ENCODE measurements at places on chromosomes 7 and 10. TPM values are rescaled to one million over a fixed set of nuclear protein-coding genes. Genes with fewer than 3 reads are reported as not detected.

Gene ASIC3
- total RNA-seq = 5.0 TPM

GRCh38 chr7:144057954-144058353, 9.2 kb downstream of the OR2A5 start:
- DNase-seq = no peak
- no peaks in the 10 kb centered on the region for H3K4me1 ChIP-seq
- H3K4me3 ChIP-seq = no peak overlapping the region
- H3K36me3 ChIP-seq = no peaks in the 10 kb centered on the region
- no peaks in the 10 kb centered on the region for H3K27me3 ChIP-seq

- H3K4me3 ChIP-seq = no peak overlapping the region
- no peak for DNase-seq
- H3K27ac ChIP-seq = peak overlapping the region; percentile 98
- peaks cover 48% of the 10 kb centered on the region for H3K4me1 ChIP-seq
These were observed 3.0 kb upstream of the WASL start for GRCh38 chr7:123751821-123752220.

DNA sequence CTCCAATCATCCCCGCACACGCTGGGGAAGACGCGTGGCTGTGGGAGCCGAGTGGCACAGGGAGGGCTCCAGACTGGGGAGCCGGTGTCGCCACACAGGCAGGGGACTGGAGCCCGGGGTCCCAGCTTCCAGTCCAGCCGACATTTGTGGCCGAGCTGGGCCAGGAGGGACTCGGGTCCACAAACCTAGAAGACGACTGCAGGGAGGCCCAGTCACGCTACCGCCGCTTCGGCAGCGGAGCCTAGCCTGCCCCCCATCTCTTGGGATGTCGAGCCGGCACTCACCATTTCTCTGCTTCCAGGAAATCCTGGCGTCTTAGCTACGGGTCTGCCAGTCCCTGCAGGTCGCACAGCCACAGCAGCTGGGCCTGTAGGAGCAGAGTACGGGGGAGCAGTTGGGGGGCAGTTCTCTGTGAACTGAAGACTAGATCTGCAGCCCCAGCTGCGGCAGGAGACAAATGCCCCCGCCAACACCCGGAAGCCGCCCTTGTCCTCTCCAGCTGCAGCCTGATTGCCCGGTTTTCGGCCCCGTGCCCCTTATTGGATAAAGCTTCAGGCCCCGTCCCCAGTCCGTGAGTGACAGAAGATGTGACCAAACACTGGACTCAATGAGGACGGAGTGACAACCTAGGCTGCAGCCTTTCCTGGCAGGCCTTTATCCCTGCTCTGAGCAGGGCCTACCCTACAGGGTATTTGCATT, 270.7 kb downstream of the ZNF33B start:
- peak overlapping the region; percentile 62 for H3K4me3 ChIP-seq
- H3K36me3 ChIP-seq = no peaks in the 10 kb centered on the region
- peak; percentile 78 for DNase-seq
- H3K4me1 ChIP-seq = no peaks in the 10 kb centered on the region
- no peaks in the 10 kb centered on the region for H3K27me3 ChIP-seq
- no peak overlapping the region for H3K27ac ChIP-seq

- DNase-seq = no peak
- H3K36me3 ChIP-seq = no peaks in the 10 kb centered on the region
- no peaks in the 10 kb centered on the region for H3K27me3 ChIP-seq
These were observed 83.9 kb downstream of the PIP4K2A start for GRCh38 chr10:22630234-22631174.

GRCh38 chr7:140671966-140672365, 779 bp upstream of the ADCK2 start:
- peak overlapping the region; percentile 95 for H3K4me3 ChIP-seq
- peaks cover 47% of the 10 kb centered on the region for H3K4me1 ChIP-seq
- H3K36me3 ChIP-seq = peaks cover 3% of the 10 kb centered on the region
- no peak overlapping the region for H3K27ac ChIP-seq
- peak; percentile 76 for DNase-seq
- no peaks in the 10 kb centered on the region for H3K27me3 ChIP-seq

DNA sequence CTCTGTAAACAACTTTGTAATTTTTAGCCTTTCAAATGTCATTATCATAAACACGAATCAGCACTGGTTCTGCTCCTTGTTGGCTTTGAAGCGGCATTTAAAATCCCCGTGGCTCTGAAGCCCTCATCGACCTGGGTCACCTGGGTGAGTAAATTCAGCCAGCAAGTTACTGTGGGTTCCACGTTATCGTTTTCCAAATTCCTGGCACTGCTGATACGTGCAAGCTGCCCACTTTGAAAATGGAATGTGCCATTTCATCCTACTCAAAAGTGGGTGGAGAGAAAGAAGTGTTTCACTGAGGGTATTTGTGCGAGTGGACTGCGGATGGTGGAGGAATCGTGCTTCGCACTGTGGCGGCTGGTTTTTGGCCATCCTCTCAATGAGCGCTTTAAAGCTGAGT, 281.7 kb downstream of the KLF6 start:
- no peak overlapping the region for H3K4me3 ChIP-seq
- no peaks in the 10 kb centered on the region for H3K4me1 ChIP-seq
- no peaks in the 10 kb centered on the region for H3K27me3 ChIP-seq
- H3K27ac ChIP-seq = no peak overlapping the region
- H3K36me3 ChIP-seq = no peaks in the 10 kb centered on the region

- H3K36me3 ChIP-seq = no peaks in the 10 kb centered on the region
- no peak for DNase-seq
- no peak overlapping the region for H3K27ac ChIP-seq
- H3K27me3 ChIP-seq = no peaks in the 10 kb centered on the region
- H3K4me3 ChIP-seq = no peak overlapping the region
These were observed 204.8 kb upstream of the MEOX2 start for GRCh38 chr7:15891151-15891881.

GRCh38 chr10:70784471-70784870, 706 bp downstream of the TBATA start:
- DNase-seq = no peak
- H3K27me3 ChIP-seq = peaks cover 28% of the 10 kb centered on the region
- H3K4me3 ChIP-seq = no peak overlapping the region
- no peak overlapping the region for H3K27ac ChIP-seq

GRCh38 chr7:151742713-151743480, 134.0 kb downstream of the PRKAG2 start:
- no peaks in the 10 kb centered on the region for H3K27me3 ChIP-seq
- no peak overlapping the region for H3K27ac ChIP-seq
- H3K4me1 ChIP-seq = peaks cover 19% of the 10 kb centered on the region
- DNase-seq = no peak

- no peaks in the 10 kb centered on the region for H3K36me3 ChIP-seq
- H3K4me1 ChIP-seq = peaks cover 91% of the 10 kb centered on the region
- no peak overlapping the region for H3K4me3 ChIP-seq
These were observed 30.2 kb downstream of the WBP1L start for GRCh38 chr10:102773986-102774385.

- peaks cover 55% of the 10 kb centered on the region for H3K4me1 ChIP-seq
- peaks cover 4% of the 10 kb centered on the region for H3K36me3 ChIP-seq
- peak overlapping the region; percentile 15 for H3K4me3 ChIP-seq
- peak; percentile 85 for DNase-seq
These were observed 9.0 kb downstream of the TACR2 start for GRCh38 chr10:69407621-69408301.

All from spleen (tissue), 13 donors.